Stimulated activated CD8-positive, alpha-beta memory T cell treated with anti-CD3 and anti-CD28 coated beads, Interleukin-2, amount 100 ng/mL, for 1 hour (primary cell): ENCODE measurements at places on chromosomes 7 and 10.

DNA sequence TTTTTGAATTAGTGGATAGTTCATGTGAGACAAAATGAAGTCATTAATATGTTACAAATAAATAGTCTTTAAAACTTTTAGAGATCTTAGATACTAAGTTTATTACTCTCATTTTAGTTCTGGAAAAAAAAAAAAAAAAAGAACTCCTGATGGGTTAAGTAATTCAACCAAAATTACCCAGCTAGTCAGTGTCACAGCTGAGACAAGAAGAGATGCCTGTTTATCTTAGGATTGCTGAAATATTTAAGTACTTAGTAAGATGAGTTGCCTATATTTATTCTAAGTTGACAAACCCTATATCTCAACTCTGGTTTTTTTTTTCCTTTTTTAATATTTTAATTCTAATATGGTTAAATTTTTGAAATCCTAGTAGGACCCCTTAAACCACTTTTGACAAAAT is 781.0 kb upstream of the LRRN3 start:
- no peak for DNase-seq

DNA sequence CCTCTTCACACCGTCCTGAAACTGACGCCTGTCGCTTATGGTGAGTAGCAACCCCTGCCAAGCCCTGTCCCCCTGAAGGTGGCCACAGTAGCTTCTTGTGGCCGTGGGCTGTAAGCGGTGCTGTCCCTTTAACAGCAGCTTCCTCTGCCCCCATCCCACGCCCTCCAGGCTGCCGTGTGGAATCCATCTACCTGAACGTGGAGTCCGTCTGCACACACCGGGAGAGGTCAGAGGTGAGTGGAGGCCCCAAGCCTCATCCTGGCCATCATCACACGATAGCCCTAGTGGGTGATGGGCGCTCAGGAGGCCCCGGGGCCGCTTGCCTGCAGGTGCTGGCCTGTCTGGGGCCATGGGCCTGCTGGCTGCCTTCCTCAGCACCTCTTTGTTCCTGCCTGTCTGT is 21.2 kb downstream of the PFKFB3 start:
- no peak for DNase-seq

GRCh38 chr7:8436965-8437364 is 3.6 kb downstream of the NXPH1 start:
- peak; percentile 3 for DNase-seq

- no peak for DNase-seq
Measured at GRCh38 chr10:69815104-69815503, 13.4 kb downstream of the COL13A1 start.
